Adrenal gland (tissue), 19 donors: ENCODE measurements at places on chromosomes 2 and 18. TPM values are rescaled to one million over a fixed set of nuclear protein-coding genes. Genes with fewer than 3 reads are reported as not detected.

The GREB1L gene
- polyA plus RNA-seq: 1.5 TPM

The ANKRD23 gene
- 1.5 TPM for polyA plus RNA-seq

The IL36A gene
- not detected for polyA plus RNA-seq

The RAB6C gene
- 0.59 TPM for polyA plus RNA-seq

The GALNT3 gene
- 5.0 TPM for polyA plus RNA-seq

The CXCR1 gene
- 0.20 TPM for polyA plus RNA-seq

The DCC gene
- polyA plus RNA-seq: 0.40 TPM

The GRHL1 gene
- polyA plus RNA-seq: 0.98 TPM

The AQP12A gene
- polyA plus RNA-seq: not detected

The ADGRF3 gene
- polyA plus RNA-seq: 0.16 TPM

The SCTR gene
- polyA plus RNA-seq: 4.4 TPM

The ELOA2 gene
- not detected for polyA plus RNA-seq

- DNase-seq: no peak
Observed at GRCh38 chr2:132949108-132949507, 279.1 kb upstream of the LYPD1 start.

DNA sequence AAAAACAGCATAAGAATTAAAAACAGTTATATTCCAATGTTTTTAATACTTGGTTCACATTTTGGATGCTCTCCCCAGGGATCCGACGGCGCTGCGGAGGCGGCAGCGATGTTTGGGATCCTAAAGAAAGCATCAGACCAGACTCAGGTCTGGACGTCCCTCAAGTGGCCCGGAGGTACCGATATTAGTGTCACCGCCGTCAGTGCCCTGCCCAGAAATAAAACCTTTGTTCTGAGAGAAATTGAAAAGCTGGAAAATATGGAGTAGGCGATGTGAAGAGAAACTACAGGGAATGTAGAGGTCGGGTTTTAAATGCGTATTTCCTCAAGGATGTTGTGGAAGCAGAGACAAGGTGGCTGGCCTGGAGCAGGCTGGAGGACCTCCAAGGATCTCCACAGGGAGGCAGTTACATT, 683 bp upstream of the TBC1D8 start:
- peak; percentile 19 for DNase-seq

- DNase-seq: no peak
Observed at GRCh38 chr18:33404244-33404873, 36.2 kb downstream of the CCDC178 start.

DNA sequence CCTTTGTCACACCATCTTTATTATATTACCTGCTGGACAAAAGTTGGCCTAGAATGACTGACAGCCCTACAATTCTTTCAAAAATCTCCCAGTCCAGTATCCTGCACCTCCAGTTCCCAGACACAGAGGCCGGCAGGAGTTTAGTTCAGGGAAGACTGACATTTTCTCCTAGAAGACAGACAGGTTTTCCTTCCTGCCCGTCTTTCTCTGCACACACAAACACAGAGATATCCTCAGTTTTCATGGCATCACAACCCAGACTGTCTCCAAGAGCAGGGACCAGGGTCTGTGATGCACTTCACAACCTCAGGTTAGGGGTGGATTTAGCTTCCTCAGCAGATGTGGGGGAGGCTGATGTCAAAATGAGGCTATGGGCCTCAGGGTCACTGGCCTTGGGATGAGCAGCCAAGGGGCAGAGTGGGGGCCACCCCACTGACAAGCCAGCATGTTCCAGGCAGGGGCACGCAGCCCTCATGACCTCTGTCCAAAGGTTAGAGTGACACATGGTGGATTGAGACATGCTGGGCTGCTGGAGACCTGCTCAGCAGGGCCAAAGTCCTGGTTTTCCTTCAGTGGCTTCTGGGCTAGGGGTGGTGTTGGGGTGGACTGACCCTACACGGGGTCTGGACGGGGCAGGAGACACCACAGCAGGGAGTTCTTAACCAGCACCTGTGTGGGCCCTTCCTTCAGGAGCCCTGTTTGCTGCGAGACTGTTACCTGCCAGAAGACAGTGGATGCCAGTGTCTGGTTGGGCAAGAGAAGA, 70.5 kb downstream of the SFXN5 start:
- DNase-seq: no peak

- peak; percentile 35 for DNase-seq
Observed at GRCh38 chr2:97766567-97766966, 53.2 kb downstream of the ZAP70 start.

- no peak for DNase-seq
Observed at GRCh38 chr2:225052703-225053102, 10.4 kb upstream of the DOCK10 start.

GRCh38 chr2:100107906-100108647, 34.3 kb downstream of the AFF3 start:
- DNase-seq: no peak

- DNase-seq: no peak
Observed at GRCh38 chr2:130160131-130160530, 15.2 kb upstream of the CCDC74B start.

DNA sequence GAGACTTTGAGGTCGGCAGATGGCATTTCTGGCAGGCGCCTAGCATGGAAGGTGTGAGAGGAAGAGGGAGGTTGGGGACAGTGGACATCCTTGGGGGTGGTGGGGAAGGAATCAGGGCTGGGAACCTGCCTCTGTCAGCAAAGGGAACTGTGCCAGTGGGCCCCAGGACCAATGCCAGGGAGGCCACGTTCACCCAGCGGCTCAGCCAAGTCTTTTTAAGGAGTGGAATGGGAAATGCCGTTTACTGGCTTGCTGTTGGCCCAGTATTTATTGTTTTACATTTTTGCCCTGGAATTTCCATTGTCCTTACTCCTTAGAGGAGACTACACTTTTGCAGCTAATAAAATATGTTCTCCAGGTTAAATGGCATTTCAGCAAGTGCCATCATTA, 135.2 kb downstream of the MCFD2 start:
- DNase-seq: no peak

GRCh38 chr18:35616664-35617423, 35.3 kb downstream of the GALNT1 start:
- DNase-seq: no peak

DNA sequence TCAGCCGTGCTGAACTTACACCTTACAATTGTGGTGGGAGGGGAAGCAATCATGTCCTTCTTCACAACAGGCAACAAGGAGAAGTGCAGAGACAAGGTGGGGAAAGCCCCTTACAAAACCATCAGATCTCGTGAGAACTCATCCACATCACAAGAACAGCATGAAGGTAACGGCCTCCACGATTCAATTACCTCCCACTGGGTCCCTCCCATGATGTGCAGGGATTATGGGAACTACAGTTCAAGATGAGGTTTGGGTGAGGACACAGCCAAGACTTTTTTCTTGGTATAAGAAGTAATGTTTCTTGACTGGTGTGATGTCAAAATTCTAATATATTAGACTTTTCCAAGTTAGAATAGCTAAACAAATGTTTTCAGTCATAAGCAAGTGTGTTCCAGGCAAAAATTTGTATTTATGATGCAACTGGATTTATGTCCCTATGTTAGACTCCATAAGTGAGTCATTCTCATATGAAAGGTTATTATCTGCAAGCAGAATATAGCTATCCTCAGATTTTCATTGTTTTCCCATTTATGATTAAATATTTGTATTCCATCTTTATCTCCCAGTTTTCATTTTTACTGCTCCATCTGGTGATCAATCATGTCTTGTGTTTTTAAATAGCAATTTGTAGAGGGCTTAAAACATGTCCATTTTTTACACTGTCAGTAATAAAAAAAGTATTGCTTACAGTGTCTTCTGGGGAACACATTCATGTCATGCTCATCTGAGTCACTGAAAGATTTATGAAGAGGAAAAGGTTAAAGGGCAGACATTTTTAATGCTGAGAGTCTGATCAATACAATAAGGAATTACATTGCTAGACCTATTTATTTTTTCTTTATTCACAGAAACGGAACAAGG, 995.2 kb upstream of the CDH2 start:
- no peak for DNase-seq

- no peak for DNase-seq
Observed at GRCh38 chr2:219434468-219434717, 250 bp upstream of the SPEG start.

- DNase-seq: no peak
Observed at GRCh38 chr2:52897511-52898044, 870.0 kb upstream of the CHAC2 start.

DNA sequence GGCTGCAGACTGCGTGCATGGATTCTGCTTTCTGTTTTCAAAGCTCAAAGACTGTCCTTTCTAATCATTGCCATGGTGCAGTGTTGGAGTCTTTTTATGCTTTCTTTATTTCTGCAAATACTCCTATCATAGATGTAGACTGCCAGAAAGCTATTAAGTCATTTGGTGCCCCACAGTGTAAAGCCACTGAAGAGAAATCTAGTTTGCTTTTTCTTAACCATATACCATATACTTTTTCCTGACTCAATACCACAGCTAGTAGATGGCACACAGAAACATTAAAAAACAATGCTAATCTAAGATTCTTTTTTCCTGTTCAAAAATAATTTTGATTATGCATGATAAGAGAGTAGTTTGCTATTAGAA, 109.9 kb upstream of the RAB27B start:
- DNase-seq: no peak

GRCh38 chr18:64407606-64408005, 258.7 kb upstream of the LINC00305 start:
- no peak for DNase-seq

- no peak for DNase-seq
Observed at GRCh38 chr2:234305846-234306245, 191.0 kb downstream of the ARL4C start.

DNA sequence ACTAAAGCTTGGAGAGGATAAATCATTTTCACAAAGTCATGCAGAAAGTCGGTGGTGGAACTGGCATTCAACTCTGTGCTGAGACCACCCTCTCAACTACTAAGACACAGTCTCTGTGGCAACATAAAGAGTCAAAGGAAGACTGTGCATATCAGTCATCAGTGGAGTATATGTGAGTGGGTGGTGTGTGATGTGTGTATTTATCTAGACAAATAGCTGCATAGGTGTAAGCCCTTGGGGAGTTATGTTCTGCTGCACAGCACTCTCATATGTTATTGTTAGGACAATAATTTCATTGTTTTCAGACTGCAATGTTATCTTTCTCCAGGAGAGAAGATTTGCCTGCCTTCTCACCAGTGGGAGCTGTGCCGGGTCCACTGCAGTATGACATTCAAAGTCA, 186.3 kb upstream of the HNRNPA3 start:
- DNase-seq: no peak

DNA sequence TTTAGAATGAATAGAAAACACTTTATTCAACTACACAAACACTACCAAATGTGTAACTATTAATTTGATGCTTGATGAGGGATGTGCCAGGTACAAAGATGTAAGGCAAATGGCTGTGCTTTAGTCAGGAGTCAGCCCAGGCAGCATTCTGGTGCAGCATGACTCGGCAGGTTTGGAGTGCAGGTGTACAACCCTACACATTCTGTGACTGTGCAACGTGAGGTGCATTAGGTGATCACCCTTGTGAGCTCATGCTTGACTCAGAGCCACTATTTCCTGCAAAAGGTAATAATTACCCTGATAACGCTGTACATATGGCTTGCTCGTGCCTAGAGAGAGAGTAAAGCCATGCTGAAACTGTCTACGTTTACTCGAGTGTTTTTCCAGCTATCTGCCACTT, 288.7 kb upstream of the DSEL start:
- no peak for DNase-seq

DNA sequence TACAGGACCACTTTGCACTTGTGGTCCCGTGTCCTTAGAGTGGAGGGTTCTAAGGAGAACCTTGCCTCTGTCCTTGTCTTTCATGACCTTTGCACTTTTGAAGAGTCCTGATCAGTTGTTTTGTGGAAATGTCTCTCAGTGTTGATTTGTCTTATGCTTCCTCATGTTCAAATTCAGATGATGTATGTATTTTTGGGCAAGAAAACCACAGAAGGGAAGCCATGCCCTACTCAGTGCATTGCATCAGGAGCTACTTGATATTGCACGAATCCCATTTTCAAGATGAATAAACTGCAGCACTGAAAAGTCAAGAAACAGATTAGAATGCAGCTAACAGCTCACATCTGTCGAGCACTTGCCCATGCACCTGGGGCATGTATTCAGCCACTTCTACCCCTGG, 152.2 kb downstream of the INHBB start:
- no peak for DNase-seq

GRCh38 chr2:232761301-232761907, 15.0 kb downstream of the KCNJ13 start:
- no peak for DNase-seq

DNA sequence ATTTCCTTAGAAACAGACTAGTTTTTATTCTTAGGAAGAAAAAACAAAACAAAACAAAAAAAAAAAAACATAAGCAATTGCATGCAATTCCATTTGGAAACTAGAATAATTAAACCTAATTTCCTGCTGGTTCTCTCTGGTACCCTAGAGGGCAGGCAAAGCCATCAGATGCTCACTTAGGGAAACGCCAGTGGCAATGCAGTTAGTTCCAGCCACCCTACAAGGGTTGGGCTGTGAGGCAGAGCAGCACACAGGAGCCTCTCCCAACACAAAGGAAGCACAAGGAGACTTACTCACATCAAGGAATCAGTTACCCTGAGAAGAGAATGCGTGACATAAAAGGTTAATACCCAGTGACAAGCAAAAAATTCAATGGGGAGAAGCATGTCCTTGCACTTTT, 28.8 kb downstream of the CCDC93 start:
- no peak for DNase-seq

GRCh38 chr2:195666113-195666712, 9.2 kb downstream of the SLC39A10 start:
- DNase-seq: no peak

GRCh38 chr2:174971868-174972781, 33.1 kb downstream of the CHN1 start:
- no peak for DNase-seq

GRCh38 chr2:12424219-12424618, 292.5 kb upstream of the TRIB2 start:
- no peak for DNase-seq

DNA sequence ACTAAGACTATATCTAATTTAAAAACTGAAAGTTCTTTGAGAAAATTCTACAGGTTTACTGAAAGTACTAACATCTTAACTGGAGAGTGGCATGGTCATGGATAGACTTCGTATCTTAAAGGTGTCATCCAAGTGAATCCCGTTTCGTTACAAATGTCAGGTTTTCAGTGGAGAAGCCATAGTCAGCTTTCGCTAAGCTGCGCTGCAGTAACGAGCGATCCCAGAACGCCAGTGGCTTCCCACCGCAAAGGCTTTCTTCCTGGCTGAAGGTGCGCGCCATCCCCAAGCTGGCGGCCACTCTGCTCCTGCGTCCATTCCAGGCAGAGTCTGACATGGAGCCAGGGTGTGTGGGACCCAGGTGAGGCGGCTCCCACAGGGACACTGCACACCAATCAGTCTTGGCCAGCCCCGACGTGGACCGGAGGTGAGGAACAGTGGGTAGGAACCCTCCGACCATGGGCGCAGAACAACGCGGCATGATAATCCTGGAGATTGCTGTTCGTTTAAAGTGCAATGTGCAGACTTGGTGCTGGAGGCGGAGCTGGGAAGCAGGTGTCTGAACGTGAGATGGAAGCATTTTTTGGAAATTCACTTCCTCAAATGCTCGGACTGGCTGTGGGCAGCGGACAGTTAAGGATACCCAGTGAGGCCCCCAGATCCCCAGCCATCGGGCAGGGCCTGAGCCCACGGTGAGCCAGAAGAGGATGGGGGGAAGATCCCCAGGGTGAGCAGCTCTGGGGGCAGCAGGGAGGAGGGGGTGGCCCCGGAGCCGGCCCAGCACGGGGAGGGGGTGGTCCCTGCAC, 27.8 kb upstream of the KCNG2 start:
- no peak for DNase-seq
